ENCODE measurements at places on chromosomes 16 and 17.

GRCh38 chr16:7992616-7993015 lies 597.7 kb downstream of the TMEM114 start:
- no peak for DNase-seq

DNA sequence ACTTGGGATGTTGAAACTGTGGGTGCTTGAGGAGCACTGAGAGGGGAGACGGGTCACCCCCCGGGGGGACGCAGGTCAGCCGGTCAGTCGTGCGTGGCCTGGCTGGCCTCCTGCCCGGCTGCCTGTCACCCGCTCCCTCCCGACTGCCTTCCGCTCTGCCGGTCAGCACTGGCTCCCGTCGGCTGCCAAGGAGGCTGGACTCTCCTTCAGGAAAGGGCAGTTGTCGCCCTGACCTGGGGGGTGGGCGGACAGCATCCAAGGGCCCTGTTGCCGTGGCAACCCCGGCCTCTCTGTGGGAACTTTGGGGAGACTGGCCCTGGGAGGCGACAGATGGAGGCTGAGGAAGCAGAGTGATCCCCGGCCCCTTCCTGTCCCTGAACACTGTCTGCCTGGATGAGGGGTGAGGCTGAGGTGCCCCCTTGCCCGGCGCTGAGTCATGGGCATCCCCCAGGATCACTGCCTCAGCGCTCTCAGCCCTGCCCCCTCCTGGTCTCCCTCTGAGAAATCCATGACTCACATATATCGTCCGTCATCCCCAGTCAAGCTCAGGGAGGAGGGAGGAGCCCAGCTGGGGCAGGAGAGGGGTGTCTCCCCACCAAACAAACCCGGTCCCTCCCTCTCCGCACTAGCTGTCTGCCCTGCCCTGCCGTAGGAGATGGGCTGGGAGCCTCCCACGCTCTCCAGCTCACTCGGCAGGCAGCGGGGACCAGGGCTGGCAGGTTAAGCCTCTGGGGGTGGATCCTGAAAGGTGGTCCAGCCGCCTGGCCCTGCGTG lies at the start of gene ADGRG1:
TSS of gene ADGRG1 (plus strand) at position 623 of the 774 bp plus-strand sequence. CDS start 21,658 bp downstream, outside the sequence.
- DNase-seq, result no peak

DNA sequence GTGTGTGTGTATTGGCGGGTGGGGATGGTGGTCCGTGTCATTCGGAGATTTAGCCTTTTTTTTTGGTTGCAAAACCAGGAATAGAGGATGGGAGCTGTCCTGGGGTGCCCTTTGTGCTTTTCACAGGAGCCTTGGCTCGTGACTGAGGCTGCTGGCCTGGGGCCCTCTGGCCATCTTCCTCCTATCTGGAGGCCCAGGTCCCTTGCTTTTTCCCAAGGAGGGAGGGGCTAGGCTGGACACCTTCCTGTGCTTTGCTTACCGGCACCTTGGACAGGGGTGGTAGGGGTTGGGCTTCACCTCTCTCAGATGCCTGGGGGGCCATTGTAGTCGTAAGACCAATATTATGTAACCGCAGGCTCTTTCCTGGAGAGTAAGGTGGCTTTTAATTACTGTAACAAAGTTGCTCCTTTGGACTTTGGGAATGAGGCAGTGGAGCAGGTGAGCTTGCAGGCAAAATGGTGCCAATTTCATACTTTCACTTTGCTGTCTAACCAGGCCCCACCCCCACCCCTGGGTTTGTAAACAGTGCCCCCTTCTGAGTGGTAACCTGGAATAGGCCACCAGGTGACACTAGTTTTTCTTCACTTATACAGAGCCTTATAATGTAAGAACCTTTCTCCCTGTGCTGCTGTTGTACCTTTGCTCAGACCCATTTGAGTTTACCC lies 1.2 kb downstream of the DYNLL2 start:
- no peak for DNase-seq

GRCh38 chr16:2814551-2815298 lies 2.3 kb upstream of the PRSS21 start:
- no peak for DNase-seq

- DNase-seq, result no peak
Measured at GRCh38 chr16:22673421-22673831, 140.5 kb upstream of the HS3ST2 start.

DNA sequence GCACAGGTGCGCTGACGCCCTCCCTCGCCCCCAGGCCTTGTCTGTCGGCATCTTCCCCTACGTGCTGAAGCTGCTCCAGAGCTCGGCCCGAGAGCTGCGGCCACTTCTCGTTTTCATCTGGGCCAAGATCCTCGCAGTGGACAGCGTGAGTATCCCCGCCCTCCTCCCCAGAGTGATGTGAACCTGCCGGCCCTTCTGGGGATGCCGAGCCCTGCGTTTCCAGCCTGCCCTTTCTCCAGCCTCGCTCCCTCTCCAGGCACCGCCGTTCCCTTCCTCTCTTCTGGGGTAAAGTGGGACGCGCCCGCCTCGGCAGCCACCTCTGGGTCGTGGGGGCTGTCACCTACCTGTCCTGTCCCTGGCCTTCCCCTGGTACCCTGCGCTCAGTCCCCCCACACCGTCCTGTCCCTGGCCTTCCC lies 133.9 kb upstream of the CHMP6 start:
- no peak for DNase-seq

DNA sequence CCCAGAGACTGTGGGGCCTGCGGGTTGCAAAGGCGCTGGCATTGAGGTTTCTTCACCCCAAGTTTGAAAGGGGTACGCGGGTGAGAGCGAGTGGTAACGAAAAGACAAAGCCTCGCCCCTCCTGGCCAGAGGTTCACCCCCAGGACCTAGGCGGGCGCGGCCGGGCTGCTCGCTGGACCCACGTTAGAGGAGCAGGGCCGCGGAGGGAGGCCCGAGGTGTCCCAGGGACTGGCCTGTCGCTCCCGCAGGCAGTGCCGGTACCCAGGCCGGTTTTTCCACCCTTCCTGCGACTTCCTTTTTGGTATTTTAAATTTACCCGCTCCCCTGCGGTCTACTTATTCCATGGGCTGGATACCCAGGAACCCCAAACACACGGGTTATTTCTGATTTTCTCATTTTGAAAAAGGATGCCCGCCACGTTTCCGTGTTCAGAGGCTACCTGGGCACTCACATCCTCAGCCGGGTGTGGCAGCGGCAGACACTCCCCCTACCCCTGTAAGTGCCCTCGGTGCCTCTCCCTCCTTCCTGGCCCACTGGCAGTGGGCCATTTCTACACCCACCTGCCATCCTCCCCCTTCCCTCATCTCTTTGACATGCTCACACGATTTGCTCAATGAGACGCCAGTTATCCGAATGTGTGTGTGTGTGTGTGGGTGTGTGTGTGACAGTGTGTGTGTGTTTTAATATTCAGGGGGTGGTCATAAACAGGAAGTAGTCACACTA lies 1.6 kb upstream of the FOXL1 start:
- DNase-seq, result no peak

- DNase-seq, result no peak
Measured at GRCh38 chr16:68426347-68426652, 22.0 kb downstream of the SMPD3 start.

DNA sequence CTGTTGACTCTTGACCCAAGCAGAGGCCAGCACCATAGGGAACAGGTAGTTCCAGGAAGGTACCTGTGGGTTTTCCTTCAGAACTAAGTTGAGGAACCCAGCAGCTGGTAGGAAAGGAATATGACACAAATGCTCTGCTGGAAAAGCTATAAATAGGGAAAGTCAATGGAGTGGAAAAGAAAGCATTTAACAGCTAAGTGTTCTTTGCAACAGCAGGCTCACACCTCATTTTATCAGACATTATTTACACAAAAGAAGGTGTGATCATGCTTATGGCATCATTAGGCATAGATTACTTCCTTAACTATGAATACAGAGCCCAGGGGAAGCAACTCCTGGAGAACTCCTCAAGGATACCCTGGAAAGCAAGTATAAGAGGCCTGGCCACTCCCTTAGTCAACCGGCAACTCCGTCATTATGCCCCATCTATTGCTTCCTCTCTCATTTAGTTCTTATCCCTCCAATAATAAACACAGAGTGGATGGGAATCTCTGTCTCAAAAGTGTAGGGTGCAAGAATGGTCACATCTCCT lies 128.1 kb downstream of the HS3ST2 start:
- DNase-seq, result no peak

GRCh38 chr16:3587547-3588110 lies 10.4 kb upstream of the NLRC3 start:
- no peak for DNase-seq

DNA sequence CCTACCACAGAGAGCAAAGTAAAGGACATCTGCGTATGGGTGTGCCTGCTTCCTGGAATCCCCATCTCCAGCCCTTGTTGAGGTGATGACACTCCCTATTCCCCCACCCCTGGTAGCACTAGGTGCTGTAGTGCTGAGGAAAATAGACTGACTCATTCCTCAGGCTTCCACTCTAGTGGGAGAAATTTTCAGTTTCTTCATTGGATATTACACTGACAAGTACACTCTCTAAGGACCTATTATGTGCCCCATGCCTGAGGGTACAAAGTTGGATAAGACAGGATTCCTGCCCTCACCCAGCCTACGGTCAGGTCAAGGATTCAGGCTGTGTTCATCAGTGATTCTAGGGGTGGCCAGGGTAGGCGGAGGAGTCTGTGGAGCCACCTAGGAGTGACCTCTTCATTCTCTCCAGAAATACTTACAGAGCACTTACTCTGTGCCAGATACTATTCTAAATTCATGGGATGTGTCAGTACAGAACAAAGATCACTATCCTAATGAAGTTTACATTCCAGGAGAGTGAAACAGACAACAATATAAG lies 4.5 kb upstream of the ZC3H7A start:
- no peak for DNase-seq

- DNase-seq, result no peak
Measured at GRCh38 chr16:73006026-73006425, 41.9 kb downstream of the ZFHX3 start.

DNA sequence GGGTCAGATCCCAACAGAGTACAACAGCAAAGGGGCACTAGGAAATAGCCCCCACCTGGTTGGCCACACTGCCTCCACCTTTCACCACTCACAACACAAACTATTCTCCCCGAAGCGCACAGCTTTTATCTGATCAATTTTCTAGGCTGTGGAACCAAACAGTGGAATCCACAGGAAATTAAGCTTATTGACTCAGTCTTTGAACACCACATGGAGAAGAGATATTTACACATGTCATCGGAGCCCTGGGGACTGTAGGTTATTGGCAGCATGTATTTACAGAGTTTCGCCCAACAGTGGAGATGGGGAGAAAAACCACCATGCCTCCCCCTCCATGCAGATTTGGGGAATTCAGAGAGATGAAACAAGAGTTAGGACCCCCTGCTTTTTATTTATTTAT lies 154.8 kb downstream of the XYLT1 start:
- DNase-seq, result no peak

GRCh38 chr17:4566785-4567184 lies 6.4 kb upstream of the GGT6 start:
- no peak for DNase-seq

DNA sequence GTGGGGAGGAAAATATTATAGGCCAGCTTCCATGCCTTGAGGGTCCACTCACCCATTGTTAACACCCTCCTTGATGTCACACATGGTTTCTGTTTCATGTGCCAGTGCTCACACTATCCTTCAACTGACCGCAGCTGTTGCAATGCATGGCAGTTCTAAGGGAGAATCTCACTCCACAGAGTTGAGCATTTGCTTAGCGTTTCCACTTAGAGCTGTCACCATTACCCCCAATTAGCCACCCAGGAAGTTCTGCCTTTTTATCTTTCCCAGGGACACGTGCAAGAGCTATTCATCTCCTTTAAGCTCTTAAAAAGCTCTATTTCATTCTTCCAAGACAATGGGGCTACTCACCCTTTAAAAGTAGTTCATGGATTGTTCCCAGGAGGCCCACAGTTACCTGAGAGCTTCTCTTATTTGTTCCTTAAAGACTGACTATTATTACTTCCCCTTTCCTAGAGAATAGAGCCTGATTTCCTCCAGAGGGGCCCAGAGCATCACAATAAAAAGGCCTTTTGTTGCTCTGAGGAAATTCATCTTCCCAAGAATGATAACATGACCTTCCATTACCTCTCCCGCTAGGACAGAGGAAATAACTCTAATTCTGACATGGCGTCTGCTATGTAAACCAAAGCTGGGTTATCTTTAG lies 126.8 kb downstream of the CACNG3 start:
- DNase-seq, result no peak
